HS-27A (cell line): ENCODE measurements at places on chromosomes 5 and 9.

GRCh38 chr9:104941597-104941996, 13.6 kb upstream of the ABCA1 start:
- DNase-seq = no peak

DNA sequence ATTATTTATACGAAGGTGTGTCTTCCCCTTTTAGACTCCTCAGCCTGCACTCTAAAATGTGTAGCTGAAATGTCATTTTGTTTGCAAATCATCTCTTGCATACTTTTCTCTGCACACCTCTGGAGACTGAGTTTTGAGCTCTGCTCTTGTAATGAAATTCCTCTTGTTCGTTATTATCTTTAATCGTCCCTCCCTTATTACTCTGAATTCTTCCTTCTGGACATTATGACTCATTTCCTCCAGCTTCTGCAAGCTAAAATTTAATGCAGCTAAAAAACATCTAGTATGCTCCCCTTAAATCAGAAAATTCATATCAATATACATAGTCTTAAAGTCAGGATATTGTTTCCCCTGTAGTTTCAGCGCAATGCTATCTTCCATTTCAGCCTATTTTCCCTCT, 13.5 kb downstream of the ISL1 start:
- no peak for DNase-seq

- no peak for DNase-seq
Measured at GRCh38 chr5:14726066-14726838, 61.7 kb downstream of the OTULIN start.

DNA sequence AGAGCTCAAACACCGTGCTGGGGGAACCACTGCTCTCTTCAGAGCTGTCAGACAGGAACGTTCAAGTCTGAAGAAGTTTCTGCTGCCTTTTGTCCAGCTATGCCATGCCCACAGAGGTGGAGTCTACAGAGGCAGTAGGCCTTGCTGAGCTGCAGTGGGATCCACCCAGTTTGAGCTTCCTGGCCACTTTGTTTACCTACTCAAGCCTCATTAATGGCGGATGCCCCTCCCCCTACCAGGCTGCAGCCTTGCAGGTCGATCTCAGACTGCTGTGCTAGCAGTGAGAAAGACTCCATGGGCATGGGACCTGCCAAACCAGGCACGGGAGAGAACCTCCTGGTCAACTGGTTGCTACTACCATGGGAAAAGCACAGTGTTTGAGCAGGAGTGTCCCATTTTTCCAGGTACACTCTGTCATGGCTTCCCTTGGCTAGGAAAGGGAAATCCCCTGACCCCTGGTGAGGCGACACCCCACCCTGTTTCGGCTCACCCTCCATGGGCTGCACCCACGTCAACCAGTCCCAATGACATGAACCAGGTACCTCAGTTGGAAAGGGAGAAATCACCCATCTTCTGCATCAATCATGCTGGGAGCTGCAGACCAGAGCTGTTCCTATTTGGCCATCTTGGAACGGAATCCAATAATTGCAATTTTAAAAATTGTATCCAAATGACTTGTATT, 246.9 kb upstream of the ADAMTS16 start:
- DNase-seq = no peak

- no peak for DNase-seq
Measured at GRCh38 chr9:105073147-105073546, 145.2 kb upstream of the ABCA1 start.

GRCh38 chr5:60355181-60355580, 344.8 kb downstream of the DEPDC1B start:
- DNase-seq = no peak

- DNase-seq = no peak
Measured at GRCh38 chr9:114855488-114855887, 49.6 kb upstream of the TNFSF15 start.

GRCh38 chr5:99320436-99320835, 391.6 kb upstream of the CHD1 start:
- DNase-seq = no peak

DNA sequence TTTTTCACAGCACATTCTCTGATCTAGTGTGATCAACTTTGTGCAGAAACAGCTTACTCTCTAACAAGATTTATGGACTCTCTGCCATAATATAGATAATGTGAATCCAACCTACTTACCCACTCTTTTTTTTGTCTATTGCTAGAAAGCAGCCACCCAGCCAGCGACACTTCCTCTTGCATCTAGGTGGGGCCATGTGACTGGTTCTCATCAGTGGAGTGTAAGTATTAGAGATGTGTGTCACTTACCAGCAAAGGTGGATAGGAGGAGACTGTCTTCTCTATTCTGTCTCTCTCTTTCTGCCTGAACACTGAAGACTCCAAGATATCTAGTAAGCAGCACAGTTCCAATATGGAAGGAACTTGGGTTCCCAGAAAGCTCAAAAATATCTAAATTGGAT, 174.8 kb downstream of the MCTP1 start:
- no peak for DNase-seq

GRCh38 chr9:272251-273213, 57.9 kb downstream of the DOCK8 start:
- no peak for DNase-seq

DNA sequence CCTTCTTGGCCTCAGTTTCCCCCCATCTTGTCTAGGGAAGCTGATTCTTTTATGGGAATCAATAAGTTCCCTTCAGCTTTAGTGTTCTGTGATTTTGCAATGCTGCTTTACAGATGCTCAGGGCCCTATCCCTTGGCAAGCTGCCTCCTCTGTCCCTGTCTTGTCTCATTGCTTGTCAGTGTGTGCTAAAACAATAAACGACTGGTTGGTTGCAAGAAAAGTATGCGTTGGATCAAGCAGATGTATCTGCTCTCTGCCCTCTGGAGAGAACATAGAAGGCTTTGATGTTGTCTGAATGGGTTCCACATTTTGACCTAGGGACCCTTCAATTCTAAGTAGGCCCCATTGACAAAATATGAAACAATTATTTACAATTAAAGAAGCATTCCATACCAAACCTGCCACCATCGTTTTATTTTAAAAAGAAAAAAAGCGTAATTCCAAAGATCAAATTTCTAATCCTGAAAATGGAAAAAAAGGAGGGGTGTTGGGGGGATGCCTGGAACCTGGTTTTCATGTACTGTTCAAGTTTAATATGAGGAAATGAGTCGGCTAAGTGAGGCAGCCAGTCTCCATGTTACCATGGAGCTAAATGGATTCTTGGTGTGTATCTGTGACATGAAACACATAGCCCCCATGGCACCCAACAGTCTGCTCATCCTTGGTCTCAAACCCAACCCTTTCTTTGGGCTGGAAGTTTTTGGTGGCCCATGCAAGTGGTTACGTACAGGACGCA, 31.2 kb upstream of the TARS1 start:
- no peak for DNase-seq

DNA sequence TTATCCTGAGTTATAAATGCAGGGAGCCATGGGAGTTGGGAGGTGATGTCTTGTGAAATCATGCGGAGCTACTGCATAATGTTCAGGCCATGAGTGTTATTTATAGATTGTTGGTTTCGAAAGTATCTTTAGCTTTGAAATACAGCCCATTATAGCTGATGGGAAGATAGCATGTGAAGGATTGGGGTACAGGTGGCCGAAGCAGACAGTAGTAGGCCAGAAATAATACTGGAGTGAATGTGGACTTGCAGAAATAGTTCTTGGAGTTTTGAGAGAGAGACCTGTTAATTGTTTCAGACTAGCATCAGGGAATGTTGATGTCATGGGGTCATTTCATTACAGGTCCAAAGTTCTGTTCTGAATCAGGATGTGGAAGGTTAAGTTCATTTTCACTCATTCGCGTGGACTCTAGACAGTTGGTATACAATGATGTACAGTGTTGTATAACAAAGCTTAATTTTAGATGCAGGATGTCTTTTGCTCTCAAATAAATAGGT, 3.8 kb downstream of the ATP6V1G1 start:
- DNase-seq = no peak

- no peak for DNase-seq
Measured at GRCh38 chr9:131475956-131476776, 26.6 kb upstream of the POMT1 start.

- DNase-seq = no peak
Measured at GRCh38 chr9:137485343-137486140, 26.4 kb upstream of the NSMF start.
